NCI-H2107 (cell line): ENCODE measurements at places on chromosomes 6 and 20.

GRCh38 chr6:37520926-37521325, 21.2 kb upstream of the CCDC167 start:
- DNase-seq, result no peak

- no peak for DNase-seq
Observed at GRCh38 chr6:137403855-137404254, 90.3 kb downstream of the OLIG3 start.

DNA sequence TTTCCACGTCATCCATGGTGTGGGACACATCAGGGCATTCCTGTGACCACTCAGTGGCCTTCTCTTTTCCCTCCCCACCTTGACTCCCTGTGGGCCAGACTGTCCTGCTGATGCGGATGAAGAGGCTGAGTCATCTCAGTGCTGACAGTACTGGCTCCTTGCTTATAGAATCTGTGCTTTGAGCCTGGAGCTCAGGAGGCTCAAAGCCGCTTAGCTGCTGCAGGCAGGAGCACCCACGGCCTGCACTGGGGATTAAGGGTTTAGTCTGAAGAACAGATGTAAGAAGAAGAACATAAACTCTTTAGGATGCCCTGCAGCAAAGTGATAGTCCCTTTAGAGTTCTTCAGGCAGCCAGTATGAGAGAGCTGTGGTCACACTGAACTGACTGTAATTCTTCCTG, 642.0 kb upstream of the CHD6 start:
- DNase-seq, result no peak

DNA sequence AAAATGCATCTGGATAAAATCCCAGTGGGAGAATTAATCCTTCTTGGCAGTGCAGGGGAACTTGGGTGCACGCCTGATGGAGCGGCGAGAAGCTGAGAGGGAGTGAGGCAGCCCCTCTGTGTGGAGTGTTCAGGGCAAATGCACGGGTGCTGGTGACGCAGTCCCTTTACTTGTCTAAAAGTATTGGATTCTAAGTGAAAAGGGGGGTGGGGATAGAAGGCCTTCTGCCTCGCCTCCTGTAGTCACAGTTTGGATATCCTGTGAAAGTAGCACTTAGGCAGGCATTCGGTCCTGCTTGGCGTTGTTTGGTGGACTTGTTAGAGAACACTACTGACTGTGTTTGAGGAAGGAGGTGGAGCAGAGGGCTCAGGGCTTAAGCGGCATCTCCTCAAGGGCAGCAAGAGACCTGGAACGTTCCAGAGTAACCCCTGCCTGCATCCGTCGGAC, 39.3 kb downstream of the PHACTR3 start:
- DNase-seq, result no peak

GRCh38 chr6:148700741-148701311, 46.0 kb upstream of the UST start:
- DNase-seq, result no peak

DNA sequence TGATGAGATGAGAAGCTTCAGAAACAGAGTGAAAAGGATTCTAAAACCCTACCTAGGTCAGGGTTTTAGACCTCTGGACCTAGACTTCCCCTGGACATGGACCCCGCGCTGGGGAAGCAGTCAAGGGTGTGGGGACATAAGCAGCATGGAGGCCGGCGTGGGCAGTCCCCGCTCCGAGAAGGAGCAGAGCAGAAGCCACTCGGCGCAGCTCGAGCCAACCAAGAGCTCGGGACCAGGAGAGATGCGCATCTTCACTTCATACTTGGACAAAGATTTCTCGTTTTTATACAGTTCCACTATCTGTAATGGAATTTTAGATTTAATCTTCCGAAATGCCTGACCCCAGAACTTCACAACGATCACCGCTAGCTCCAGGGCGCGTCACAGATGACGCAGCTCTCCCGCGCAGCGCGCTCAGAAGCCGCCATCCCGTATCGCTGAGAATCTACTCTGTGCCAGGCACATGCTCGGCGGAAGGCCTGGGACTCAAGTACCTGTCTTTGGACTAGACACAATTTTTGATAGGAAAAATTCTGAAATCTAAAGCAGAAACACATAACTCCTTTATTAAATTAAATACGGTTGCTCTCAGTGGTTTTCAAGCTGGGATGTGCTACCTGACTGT, 60.3 kb downstream of the WDR27 start:
- DNase-seq, result no peak

GRCh38 chr20:3328501-3328900, 79.0 kb downstream of the DNAAF9 start:
- DNase-seq, result no peak

- DNase-seq, result no peak
Observed at GRCh38 chr6:16752206-16752866, 8.9 kb downstream of the ATXN1 start.
